ENCODE measurements at places on chromosomes 5 and 9.

- DNase-seq: no peak
These were observed 142.3 kb downstream of the GRIA1 start for GRCh38 chr5:153632748-153633290.

GRCh38 chr9:36717276-36717675, 144.6 kb downstream of the MELK start:
- DNase-seq: no peak

DNA sequence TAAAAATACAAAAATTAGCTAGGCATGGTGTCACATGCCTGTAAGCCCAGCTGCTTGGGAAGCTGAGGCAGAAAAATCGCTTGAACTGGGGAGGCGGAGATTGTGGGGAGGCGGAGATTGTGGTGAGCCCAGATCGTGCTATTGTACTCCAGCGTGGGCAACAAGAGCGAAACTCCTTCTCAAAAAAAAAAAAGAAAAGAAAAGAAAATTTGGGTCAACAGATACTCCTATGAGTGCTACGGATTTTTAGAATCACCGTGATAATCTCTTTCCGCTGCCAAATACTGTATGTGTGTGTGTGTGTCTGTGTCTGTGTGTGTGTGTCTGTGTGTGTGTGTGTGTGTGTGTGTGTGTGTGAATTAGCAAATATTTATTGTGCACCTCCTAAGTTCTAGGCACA, 64.4 kb downstream of the ARRDC3 start:
- no peak for DNase-seq

GRCh38 chr5:108629779-108630528, 117.7 kb upstream of the FER start:
- no peak for DNase-seq

- no peak for DNase-seq
These were observed 94.6 kb upstream of the RASGRF2 start for GRCh38 chr5:80865551-80865950.

DNA sequence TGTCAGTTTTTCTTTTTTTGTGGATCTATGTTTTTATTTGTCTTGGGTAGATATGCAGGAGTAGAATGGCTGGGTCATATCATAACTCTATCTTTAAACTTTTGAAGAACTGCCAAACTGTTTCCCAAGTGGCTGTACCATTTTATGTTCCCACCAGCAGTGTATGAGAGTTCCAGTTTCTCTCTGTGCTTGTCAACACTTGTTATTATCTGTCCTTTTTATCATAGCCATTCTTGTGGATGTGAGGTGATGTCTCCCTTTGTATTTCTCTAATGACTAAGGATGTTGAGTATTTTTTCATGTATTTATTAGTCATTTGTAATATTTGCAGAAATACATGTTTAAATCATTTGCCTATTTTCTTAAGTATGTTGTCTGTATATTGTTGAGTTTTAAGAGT, 17.4 kb upstream of the FAT2 start:
- DNase-seq: no peak

- DNase-seq: no peak
These were observed 103.5 kb downstream of the MAMDC2 start for GRCh38 chr9:70147196-70147595.

GRCh38 chr5:22651355-22651754, 201.8 kb downstream of the CDH12 start:
- no peak for DNase-seq

DNA sequence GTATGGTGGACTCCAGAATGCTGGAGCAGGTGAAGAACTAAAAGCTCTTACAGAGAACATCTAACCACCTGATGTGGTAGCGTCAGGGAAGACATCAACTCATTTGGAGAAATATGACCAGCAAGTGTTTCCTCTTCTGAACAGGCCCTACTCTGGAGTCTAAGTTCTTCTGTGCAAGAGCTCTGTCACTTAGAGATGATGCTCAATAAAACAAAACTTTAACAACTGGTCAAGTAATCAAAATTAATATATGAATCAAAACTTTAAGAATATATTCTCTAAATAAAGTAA, 85.8 kb downstream of the CYFIP2 start:
- DNase-seq: no peak

DNA sequence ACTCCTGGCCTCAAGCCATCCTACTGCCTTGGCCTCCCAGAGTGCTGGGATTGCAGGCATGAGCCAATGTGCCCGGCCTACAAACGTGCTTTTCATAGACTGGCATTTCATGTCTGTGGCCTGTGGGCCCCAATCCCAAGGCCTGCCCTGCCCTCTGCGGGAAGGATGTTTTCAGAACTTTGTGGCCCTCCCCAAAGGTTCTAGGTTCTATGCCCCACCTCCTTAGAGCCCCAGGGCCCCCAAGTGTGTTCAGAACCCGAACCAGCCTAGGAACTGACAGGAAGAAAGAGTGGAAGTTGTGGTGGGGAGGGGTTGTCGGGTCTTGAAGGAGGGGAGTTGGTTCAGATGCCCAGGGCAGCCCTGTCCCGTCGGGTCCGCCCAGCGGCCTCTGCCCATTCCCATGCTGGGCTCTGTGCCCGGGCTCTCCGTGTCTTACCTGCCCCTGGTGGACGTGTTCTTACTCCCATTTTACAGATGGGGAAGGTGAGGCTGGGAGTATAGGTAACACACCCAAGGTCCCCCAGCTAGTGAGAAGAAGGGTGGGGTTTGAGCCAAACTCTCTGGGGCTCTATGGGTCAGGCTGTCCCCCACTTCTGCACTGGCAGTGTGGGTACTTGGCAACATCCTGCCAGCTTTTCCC, 175.8 kb upstream of the IER5L start:
- no peak for DNase-seq

- DNase-seq: no peak
These were observed 81.9 kb downstream of the ISL1 start for GRCh38 chr5:51465165-51465564.

DNA sequence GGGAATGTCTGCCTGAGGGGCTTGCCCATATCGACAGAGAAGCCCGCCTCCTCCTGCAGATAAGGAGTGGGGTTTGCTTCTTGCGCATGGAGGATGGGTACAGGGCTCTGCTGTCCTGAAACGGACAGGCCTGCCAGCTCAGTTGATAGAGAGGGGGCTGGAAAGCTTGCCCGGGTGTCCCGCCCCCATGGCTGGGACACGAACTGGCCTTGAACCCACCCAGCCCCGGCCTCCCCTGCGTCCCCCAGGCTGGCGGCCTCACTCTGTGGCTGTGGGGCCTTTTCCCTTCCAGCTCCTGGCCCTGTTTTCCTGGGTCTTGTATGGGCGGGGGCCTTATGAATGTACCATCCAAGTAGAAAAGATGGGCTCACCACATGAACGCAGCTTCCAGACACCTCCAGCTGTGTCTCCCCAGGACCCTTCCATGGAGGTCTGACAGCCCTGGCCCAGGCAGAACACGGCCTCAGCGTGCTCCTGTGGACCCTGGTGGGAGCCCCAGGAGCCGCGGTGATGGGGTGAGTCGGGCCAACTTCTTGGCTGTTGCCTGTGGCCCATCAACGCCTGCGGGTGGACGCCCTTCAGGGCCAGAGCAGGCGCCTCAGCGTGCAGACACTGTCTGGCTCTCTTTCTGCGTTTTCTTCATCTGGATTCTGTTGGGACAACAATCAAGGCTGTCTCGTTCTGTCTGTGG, 15.9 kb upstream of the SLC2A6 start:
- no peak for DNase-seq

- DNase-seq: no peak
These were observed 530.0 kb downstream of the SEMA5A start for GRCh38 chr5:9015937-9016270.

- DNase-seq: peak; percentile 7
These were observed 146.4 kb downstream of the GCNT1 start for GRCh38 chr9:76605321-76605900.

GRCh38 chr9:93659044-93659836, 82.9 kb downstream of the PHF2 start:
- DNase-seq: no peak

DNA sequence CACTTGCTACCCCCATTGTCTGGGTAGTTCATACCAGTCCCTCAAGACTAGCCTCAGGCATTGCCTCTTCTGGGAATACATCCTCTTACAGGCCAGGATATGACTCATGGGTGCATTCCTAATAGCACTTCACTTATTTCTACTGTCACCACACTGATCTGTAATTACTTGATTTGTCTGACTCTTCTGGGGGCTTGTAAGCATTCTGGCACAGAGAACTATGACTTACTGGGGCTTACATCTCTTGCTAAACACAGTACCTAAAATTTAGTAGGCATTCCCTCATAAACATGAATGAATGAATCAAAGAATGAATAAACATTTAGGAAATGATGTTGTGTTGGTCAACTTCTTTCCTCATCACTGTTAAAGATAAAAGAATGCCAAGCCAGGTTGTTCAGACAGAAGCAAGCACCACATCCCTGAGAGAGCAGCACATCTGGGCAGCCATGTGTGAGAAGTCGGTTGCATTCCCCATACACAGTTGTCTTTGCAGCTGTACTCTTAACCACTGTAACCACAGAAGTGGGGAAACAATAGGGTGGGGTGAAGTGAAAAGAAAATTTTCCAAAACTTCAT, 27.6 kb downstream of the IL7R start:
- peak; percentile 75 for DNase-seq

GRCh38 chr5:25002371-25002770, 357.6 kb upstream of the CDH10 start:
- no peak for DNase-seq

DNA sequence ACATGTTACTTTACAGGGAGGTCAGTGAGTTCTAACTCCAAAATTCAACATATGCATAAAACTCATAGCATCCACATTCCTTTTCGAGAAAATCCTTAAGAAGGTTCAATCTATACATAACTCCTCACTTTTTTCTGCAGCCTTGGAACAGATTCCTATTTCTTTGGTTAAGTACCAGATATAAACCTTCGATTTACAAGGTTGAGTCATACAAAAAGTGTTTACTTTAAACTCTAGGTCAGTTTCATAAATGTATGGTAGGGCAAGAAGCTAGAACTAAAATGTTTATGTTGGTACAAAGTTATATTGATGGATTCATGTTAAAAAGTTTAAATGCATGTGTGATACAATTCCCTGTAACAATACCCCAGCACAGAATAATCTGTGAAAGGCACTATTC, 19.4 kb downstream of the CDKN2AIPNL start:
- DNase-seq: no peak

- no peak for DNase-seq
These were observed 90.6 kb upstream of the MIER3 start for GRCh38 chr5:57042524-57042931.

DNA sequence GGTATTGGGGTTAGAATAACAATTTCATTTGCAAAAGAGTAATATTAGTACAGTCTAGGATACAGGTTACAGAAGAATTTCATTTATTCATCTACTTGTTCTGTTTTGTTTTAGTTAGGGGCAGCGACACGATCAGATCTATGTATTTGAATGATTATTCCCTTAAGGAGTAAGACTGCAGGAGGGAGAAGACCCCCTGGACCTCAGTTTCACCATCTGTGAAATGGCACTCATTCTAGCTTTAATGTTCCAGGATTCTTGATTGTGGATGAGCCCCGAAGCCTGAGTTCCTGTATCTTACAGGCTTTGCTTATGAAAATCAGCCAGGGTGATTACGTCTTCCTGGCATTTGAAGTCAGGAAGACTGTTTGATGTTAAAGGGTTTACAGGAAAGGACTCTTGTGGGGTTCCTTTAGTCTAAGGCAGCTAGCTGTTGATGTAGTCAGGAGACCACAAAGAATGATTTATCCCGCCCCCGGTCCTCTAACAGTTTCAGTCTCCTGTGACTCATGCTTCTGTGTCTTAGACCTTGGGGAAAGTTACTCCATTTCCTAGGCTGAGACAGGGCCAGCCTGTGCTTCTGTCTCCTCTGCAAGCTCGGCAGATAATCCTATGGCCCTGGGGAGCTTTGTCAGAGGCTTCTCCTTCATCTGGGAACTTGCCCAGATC, 11.5 kb downstream of the SMIM3 start:
- DNase-seq: peak; percentile 92

DNA sequence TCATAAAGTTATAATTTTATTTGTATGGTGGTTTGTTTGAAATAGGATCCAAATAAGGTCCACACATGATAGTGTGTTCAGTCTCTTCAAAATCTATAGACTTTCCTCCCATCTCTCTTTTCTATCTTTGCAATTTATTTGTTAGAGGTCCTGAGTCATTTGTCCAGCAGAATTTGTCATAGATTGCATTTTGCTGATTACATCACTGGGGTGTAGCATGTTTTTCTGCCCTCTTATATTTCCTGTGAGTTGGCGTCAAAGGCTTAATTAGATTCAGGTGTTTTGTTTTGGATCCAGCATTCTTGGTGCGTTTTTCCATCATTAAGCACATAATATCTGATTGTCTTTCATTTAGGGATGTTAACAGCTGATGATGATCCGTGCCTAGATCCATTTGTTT, 15.0 kb downstream of the CYFIP2 start:
- DNase-seq: no peak

DNA sequence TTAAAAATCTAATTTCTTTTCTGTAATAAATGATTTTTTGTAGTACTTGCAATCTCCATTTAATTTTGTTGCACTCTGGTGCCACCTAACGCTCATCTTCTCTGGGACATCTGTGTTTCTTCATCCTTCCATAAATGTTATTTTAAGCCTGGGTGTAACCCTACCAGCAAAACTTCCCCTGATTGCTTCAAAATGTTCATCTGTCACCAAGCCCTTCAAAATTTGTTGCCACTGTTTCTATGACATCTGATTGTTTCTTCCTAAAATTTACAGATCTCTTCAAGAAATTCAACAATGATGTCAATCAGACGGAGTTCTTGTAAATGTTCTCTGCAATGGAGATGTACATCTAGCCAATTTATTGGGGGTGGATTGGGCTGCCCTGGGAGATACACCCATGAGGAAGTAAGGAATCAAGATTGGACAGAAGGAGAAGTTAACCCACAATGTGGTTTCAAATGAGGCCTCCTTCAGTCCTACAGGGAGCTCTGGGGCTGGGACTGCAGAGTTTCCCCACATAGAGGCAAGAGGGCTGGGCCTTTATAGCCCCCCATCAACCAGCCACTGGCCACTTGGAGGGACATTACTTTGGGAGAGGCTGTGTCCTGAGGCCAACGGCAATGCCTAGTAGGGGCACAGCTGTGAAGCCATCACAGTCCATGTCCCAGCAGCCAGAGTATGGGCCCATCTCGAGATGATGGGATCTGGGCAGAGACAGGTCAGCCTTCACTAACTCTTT, 23.3 kb downstream of the MCTP1 start:
- peak; percentile 67 for DNase-seq

DNA sequence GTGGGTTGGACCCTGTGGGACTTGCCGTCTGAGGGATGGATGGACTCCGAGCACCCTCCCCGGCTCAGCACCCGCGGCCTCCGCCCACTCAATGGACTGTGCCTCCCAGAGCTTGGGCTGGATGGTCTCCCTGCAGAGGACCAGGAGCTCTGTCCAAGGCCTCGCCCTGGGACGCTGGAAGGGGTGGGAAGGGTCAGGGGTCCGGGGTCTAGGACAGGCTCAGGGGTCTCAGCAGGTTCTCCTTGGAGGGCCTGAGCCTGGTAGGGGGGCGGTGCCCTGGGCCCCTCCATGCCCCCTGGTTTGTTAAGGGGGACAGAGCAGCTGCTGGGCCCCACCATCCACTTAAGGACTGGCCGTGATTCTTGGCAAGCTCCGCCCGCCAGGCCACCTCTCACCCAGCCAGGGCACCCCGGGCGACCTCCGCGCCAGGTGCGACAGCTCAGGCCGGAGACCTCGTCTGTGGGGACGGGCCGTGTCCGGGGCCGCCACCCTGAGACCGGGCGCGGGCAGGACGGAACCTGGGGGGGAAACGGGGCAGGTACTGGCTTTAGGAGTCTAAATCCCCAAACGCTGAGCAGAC, 29.2 kb downstream of the EXOC3 start:
- DNase-seq: no peak
